Stimulated activated CD4-positive, alpha-beta T cell treated with anti-CD3 and anti-CD28 coated beads, Interleukin-4, amount 100 ng/mL, for 48 hours (primary cell): ENCODE measurements at places on chromosomes 6 and 20.

DNA sequence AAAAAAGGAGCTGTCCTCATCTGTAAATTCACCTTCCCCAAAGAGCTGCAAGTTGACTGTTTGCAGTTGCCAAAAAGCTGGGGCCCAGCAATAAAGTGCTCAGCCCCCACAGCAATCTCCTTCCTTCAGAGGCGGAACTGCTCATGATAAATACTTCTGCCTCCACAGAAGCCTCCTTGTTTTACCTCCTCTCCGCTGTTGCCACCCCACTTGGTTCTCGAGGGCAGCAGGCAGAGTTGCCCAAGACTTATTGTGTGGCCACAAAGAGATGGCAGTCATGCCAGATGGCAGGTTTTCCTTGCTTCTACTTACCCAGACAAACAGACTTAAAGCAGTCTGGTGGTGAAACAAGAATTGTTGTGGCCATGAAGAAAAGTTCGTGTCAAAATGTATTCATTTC lies 66.3 kb downstream of the SLX4IP start:
- no peak for DNase-seq

GRCh38 chr6:132179955-132180354 lies 221.3 kb downstream of the MOXD1 start:
- no peak for DNase-seq

GRCh38 chr6:35754452-35755277 lies 17.8 kb downstream of the ARMC12 start:
- no peak for DNase-seq

DNA sequence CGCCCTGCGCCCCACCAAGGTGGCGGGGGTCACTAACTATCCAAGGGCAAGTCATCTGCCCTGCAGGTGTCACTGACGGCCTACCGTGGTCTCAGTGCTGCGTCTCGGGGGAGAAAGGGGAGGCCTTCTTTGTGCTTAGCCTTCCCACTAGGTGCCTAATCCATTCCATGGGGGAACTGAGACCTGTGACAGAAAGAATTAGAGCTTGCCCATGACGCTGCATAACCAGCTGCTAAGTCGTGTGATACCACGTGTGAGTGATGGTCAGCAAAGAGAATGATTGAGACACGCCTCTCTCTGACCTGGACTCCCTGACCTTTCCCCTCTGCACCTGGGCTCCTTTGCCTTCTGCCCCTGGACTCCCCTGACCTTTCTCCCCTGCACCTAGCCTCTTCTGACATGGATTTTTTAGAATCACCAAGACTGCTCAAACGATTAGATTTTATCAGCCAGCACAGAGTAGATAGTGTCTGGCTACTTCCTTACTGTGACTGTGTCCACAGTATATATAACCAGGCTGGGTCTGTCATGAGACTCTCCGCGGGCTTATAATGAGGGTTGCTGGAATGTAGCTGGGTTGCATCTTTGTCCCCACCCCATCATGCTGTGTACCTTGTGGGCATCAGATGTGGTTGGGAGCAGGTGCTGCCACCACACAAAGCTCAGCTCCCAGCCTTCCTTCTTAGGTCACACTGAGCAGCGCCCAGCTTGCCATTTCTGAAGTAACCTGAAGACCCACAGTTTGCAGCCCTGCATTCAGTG lies 140.6 kb downstream of the TMEM242 start:
- no peak for DNase-seq

GRCh38 chr20:49395183-49395582 lies 87.3 kb downstream of the KCNB1 start:
- no peak for DNase-seq

DNA sequence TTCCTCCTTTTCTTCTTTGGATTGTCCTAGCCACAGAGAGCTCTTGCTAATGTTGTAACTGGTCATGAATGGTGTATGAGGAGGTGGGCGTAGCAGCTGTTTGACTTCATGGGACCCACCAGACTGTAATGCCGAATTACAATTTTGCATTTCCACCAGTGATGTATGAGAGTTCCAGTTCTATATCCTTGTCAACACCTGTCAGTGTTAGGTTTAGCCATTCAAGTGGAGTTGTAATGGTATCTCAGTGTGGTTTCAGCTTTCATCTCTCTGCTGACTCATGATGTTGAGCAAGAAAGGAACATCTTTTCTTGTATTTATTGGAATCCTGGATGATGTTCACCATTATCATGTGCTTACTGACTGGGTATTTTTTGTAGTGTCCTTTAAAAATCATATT lies 5.1 kb downstream of the IGF2R start:
- no peak for DNase-seq

- DNase-seq: no peak
Observed at GRCh38 chr20:32010666-32011065, 428 bp downstream of the CCM2L start.

GRCh38 chr6:106886081-106886843 lies 88.3 kb downstream of the CD24 start:
- no peak for DNase-seq

- no peak for DNase-seq
Observed at GRCh38 chr20:56845546-56846086, 216.5 kb downstream of the TFAP2C start.

DNA sequence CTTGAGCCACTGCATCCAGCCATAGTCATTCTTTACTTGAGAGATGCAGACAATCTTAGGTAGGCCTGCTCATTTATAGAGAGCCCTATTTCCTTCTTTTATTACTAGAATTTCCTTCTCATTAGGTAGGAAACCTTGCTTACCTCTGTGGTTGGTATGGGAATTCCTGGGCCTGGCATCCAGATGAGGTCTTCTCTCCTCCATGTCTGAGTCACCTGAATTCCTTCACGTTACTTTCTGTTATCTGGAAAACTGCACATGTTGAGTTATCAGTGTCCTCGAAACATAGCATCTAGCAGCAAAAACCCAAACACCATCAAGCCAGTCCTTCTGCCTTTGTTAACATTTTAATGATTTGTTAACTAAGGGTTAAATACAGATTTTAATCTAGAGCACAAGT lies 2.2 kb downstream of the ZNFX1 start:
- no peak for DNase-seq

GRCh38 chr20:35828434-35828833 lies 56.6 kb downstream of the PHF20 start:
- DNase-seq: no peak

- DNase-seq: no peak
Observed at GRCh38 chr6:96542702-96543101, 20.2 kb upstream of the FHL5 start.

- DNase-seq: no peak
Observed at GRCh38 chr6:37008484-37009465, 3.3 kb downstream of the FGD2 start.

DNA sequence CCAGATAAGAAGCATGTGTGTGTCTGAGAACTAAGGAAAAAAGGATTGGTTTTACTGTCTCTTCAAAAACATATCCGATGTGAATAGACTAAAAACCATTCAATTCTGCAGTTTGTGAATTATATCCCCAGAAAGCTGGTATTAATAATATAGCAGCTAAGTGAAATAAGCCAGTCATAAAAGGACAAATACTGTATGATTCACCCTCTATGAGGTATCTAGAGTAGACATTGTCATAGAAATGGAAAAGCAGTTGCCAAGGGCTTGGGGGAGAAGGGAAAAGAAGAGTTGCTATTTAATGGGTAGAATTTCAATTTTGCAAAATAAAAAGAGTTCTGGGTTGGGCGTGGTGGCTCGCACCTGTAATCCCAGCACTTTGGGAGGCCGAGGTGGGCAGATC lies 137.5 kb downstream of the ATXN1 start:
- no peak for DNase-seq

DNA sequence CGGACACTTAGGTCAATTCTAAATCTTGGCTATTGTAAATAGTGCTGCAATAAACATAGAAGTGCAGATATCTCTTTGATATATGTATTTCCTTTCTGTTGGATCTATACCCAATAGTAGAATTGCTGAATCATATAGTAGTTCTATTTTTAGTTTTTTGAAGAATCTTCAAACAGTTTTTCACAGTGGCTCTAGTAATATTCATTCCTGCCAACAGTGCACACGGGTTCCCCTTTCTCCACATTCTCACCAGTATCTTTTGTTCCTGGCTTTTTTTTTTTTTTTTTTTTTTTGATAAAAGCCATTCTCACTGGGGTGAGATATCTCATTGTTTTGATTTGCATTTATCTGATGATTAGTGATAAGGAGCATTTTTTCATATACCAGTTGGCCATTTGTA lies 1.8 kb upstream of the FBXL4 start:
- DNase-seq: no peak

DNA sequence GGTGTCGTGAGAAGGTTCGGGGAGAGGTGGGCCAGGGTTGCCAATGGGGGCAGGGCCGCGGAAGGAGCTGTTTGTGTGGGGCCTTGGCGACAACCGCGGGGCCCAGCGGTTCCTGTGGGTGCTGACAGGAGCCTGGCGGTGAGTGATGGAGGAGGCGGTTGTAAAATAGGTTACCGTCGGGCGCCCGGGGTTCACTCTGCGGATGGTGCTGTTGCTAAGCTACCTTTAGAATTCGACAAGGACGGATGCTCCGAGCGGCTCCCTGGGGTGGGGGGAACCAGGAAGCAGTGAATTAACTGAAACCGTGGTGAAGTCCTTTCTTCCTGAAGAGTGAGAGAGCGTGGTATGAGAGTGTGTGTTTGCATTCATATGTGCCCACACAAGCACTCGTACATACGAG lies 61.7 kb downstream of the CDH22 start:
- DNase-seq: no peak

DNA sequence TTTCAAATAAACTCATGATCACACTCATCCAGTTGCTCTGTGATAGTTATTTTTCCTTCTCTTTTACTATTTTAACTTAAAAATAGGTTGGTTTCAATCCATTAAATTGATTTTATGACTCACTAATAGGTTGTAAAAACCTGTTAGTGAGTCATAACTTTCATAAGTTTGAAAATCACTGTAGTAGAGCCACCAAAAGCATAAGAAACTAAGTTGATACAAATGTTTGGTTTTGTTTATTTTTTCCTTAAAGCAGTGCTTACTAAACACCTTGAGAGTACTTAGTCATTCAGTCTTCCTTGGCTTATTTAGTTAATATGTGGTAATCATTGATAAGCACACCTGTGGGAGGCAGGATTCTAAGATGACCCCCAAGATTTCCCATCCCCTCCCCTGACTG lies 312.1 kb upstream of the MAN1A1 start:
- DNase-seq: no peak

GRCh38 chr6:37696220-37696840 lies 1.4 kb downstream of the MDGA1 start:
- peak; percentile 32 for DNase-seq

- DNase-seq: no peak
Observed at GRCh38 chr6:53464483-53464882, 80.4 kb downstream of the GCLC start.

DNA sequence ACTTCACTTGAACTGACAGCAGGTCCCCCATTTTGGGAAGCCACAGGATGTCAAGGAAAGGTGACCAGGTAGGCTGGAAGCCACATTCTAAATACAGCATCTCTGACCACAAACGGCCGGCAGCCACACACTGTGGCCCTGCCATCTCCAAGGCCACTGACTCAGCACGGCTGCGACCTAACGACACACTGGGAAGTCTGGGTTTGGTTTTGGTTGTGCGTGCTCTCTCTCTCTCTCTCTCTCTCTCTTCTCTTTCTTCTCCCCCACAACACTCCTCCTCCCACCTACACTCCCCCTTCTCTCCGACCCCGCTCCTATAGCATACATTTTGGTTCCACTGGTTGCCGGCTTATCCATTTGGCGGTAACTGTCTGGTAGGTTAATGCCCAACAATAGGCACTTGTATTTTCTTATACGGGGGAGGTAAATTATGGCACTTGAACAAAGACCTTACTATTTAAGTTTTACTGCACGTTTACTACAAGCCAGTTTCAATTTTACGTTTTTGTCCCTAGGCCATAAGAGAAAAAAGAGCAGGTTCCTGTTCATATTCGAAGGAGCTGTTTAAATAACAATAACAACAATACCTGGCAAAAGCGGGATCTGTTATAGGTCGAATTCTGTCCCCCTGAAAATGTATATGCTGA lies 103.6 kb downstream of the GMDS start:
- no peak for DNase-seq

- no peak for DNase-seq
Observed at GRCh38 chr6:72182337-72183246, 296.2 kb downstream of the RIMS1 start.

- DNase-seq: no peak
Observed at GRCh38 chr6:96460052-96460700, 61.4 kb upstream of the UFL1 start.

GRCh38 chr6:38248500-38249234 lies 391.1 kb downstream of the BTBD9 start:
- no peak for DNase-seq

DNA sequence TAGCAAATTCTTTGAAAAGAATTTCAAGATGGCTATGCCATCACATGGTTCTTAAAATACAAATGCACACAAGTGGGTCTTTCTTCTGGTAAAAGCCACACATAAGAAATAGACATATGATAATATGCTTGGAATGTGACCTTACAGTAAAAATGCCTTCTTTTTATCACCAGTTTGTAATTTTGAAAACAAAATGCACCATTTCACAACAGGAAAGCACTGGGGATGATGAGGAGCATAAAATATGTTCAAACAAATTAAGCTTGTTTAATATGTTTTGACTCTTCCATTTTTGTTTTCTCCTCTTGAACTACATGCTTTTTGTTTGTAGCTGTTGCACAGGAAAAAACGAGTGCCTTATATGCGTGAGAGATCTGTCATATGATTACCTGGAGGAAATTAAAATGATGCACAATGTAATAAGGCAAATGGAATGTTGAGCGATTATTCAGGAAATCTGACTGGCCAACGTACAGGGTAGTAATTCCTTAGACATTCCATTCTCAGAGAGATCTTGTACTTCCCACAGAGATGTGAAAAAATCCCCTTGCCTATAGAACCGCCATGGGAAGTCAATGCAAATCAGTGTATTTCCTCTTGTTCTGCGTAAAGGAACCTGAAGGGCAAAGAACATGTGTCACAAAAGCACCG lies 911.6 kb downstream of the TFAP2A start:
- DNase-seq: no peak

DNA sequence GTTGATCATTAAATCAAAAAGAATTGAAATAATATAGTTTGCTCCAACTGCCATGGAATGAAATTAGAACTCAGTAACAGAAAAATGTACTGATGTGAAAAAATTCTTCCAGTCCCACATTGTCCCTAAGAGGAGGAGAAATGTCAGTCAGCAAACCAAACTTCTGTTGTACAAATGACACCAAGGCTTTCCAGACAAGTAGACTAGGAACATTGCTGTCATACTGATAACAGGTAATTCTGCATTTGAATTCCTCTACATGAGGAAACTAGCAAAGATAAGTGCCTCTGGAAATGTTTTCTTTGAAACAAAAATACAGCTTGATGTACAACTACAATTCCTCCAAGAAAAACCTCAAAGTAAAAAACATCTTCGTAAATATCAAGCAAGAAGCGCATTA lies 90.2 kb downstream of the HIVEP1 start:
- DNase-seq: no peak
